ENCODE measurements at places on chromosomes 11 and 22.

DNA sequence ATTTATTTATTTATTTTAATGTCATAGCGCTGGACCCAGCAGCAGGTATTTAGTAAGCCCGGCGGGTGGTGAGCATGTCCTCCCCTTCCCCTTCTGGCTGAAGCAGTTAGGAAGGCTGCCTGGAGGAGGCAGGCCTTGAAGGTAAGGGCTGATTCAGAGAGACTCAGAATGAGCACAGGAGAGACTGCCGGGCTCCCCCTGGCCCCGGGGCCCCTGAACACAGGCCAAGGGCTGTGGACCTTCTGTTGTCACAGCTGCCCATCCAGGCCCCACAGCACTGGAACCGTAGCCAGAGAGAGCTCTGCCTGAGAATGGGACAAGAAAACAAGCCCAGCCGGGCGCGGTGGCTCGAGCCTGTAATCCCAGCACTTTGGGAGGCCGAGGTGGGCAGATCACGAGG lies 52.8 kb downstream of the KCNJ4 start:
- no peak for DNase-seq

- no peak for DNase-seq
Observed at GRCh38 chr11:57493507-57494503, 21.7 kb downstream of the SLC43A1 start.

DNA sequence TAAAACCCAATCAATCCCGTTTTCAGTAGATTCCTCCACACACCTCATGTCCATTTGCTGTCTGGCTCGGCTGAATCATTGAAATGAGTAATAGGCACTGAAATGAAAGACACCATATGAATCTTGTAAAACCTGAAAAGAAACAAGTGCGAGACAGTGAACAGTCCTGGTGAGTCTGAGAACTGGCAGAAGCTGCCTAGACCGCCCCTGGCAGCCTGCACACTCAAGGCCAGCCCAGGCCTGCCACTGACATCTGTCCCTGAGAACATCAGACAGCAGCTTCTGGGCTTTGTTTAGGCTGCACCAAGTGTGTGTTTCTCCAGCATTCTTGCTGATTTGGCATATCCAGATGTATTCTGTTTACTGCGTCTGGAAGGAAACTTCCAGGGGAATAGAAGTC lies 44.8 kb downstream of the ENDOD1 start:
- DNase-seq = no peak

DNA sequence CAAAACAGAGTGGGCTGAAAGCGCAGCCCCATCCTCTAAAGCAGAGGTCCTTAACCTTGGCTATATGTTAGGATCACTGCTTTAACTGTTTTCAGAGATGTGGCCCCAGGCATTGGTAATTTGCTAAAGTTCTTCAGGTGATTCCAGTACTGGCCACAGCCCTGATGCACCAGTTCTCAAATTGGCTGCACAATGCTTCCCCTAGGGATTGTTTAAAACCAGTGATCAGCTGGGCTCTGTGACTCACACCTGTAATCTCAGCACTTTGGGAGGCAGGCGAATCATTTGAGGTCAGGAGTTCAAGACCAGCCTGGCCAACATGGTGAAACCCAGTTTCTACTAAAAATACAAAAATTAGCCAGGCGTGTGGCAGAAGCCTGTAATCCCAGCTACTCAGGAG lies 8.4 kb upstream of the IRAG1 start:
- no peak for DNase-seq

GRCh38 chr11:8056810-8057463 lies 24.1 kb upstream of the TUB start:
- no peak for DNase-seq

All from fibroblast of skin of left biceps (primary cell).